Activated CD8-positive, alpha-beta memory T cell treated with anti-CD3 and anti-CD28 coated beads for 24 hours (primary cell): ENCODE measurements at places on chromosomes 3 and 15.

GRCh38 chr3:55434789-55435188, 52.3 kb downstream of the WNT5A start:
- DNase-seq: no peak

DNA sequence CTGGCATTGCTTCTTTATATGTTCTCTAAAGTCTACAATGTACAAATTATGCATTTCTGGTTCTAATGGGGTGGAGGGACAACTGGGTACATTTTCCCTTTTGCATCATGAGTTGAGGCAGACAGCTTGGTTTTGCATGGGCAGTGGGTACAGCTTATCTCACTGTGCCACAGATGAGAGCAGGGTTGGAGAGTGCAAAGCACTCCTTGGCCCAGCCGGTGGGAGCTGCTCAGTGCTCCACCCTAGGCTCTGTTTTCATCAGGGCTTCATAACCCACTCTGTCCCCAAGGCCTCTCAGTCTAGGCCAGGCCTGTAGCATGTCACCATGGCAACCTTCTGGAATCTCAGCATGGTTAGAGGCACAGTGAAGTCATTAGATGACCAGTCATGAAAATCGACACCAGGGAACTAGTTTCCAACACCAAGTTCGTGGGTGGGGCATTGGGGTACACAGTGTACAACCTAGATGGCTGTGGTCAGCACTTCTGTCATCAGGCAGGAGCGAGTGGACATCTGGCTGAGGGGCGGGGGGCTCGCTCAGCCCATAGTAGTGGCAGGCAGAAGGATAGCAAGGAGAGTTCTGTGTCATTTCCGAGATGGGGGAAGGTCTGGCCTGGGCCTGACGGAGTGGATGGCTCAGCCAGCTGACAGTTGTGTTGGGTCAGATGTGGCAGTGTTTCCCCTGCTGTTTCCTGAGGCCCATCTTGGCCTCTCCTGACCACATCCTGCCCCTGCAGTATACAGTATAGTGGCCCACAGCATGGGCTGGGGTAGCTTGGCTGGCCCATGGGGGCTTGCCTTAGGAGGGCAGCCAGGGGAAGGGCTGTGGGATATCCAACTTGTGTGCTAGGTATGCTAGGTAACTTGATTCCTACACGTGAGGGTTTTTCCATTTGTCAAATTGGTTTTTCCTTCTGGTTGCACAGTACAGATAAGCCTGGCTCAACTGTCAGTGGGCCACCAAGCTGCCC, 75.7 kb upstream of the PRR23C start:
- DNase-seq: peak; percentile 33

GRCh38 chr15:59839906-59840305, 150.8 kb upstream of the BNIP2 start:
- no peak for DNase-seq

GRCh38 chr15:79680720-79681119, 216.1 kb downstream of the MTHFS start:
- no peak for DNase-seq

DNA sequence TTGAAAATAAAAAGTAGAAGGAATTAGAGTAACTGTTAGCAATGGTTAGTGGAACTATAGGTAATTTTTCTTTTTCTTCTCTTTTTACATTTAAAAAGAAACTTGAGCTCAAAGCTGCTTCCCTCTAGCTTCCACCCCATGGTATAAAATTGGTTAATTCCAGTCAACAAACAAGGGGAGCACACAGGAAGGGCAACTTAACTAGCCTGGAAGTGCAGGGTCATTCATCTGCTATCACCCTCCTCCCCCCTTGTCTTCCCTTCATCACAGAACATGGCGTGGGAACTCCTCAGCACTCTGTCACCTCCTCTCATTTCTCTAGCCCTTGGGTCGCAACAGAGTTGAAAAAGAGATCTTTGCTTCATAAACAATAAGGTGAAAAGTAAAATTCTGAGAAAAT, 20.0 kb downstream of the MASP1 start:
- DNase-seq: no peak

- no peak for DNase-seq
Measured at GRCh38 chr15:60703207-60703933, 224.4 kb upstream of the ICE2 start.

DNA sequence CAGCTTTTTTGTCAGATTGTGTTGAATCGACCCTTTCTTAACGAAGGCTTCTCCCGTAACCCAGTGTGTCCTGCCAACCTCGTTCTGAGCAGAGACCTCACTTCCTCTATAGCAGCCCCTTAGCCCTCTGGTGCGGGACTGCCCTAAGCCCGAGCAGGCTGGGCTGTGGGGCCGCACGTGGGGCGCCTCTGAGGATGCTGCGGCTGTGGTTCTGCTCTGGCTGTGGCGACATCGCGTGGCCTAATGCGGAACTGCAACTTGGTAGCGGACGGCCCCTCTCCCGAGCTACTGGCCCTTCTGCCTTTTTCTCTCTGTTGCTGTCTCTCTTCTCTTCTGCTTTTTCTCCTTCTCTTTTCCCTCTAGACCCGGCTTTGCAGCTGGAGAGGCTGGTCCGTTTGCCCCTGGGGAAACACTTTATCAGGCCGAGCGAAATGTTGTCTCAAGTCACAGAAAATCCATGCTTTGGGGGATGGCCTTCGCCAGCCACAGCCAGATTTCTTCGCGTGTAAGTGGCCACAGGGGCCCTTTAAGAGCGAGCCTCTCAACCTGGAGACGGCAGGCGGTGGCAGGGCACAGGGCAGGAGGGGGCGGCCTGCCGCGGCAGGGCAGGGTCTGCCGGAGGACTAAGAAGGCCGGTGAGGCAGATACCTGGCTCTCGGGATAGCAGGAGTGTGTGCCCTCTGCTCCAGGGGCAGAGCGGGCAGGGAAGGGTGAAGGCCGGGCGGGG, 19.4 kb upstream of the KIF23 start:
- peak; percentile 98 for DNase-seq

DNA sequence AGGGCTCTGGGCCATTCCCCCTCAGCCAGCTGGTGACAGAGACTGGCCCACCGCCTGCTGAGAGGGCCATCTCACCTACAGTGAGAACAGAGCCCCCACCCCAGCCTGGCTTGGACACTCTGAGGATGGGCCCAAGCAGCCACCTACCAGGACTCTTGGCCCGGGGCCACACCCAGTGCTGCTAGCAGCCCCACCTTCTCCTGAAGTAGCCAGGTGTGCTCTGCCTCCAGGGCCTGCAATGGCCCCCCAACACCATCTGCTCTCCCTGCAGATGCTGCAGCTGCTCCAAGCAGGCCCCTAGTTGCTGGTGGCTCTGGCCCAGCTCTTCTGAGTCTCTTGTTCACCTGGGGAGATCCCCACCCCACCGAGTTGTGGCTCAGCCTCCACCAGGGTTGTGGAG, 6.8 kb upstream of the CLK3 start:
- DNase-seq: no peak

DNA sequence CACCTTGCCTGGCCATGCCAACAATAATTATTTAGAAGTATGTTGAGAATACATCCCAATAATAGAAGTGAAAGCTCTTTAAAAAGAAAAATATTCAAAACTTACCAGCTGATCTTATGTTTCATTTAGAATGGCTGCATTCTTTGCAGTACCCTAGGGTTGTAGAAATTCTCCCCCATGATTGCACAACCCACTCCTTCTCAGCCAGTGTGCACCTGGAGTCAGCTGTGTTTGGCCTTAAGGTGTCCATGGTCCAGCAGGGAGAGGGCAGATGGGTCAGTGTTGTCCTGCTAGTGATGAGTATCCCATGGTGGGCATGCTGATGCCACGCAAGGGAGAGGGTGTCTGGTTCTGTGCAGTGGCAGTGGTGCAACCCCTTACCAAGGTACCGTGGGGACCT, 117.3 kb downstream of the IGF1R start:
- DNase-seq: no peak

GRCh38 chr3:58664611-58665010, 2.0 kb downstream of the FAM3D start:
- DNase-seq: no peak

DNA sequence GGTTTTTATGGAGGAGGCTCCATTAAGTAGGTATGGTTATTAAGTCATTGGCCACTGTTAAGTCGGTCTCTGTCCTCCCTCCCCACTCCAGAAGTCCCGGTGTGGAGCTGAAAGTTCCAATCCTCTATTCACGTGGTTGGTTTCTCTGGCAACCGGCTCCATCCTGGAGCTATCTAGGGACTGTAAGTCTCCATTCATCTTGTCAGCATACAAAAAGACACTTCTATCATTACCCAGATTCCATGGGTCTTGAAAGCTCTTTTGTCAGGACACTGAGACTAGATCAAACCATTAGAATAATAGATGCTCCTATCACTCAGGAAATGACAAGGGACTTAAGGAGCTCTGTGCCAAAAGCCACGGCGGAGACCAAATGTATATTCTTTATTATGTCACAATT, 110.3 kb downstream of the PIK3CB start:
- no peak for DNase-seq

GRCh38 chr3:50347187-50347813, 1.8 kb upstream of the ZMYND10 start:
- DNase-seq: peak; percentile 86

- no peak for DNase-seq
Measured at GRCh38 chr3:124862006-124862405, 25.2 kb downstream of the ITGB5 start.

DNA sequence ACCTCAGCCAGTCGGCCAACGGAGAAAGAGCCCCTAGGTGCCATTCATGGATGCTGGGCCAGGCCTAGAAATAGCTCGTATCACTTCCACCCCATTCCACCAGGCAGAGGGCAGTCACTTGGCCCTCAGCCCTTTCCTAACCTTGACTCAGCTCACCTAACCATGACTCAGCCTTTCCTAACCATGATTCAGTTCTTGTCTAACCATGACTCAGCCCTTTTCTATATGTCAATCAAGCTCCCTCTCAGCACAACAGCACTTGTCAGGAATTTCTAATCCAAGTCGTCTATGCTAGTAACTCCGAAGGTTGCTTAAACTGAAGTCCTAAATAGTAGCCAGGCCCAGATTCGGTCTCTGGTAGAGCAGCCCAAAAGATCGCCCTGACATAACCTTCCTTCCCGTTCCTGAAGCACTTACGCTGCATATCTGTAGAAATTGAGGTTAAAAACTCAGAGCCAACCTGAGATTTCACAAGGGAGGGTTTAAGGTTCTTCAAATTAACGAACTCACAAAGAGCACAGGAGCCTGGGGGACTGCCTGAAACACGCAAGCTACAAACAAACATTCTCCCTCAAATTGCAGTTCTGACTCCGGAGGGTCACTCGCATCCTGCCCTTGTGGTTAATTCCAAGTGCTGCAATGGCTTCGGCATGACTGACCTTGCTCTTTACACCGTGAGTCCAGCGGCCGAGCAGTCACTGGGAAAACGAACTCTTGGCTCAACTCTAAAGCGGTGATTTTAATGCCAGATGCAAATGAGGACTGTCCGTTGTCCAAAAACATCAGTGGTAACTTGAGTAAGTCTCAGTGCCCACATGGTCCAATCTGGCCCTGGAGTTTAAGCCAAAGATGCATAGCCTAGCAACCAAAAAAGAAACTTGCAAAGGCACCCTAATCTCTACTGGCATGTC, 99.9 kb downstream of the ADAMTS17 start:
- DNase-seq: no peak

DNA sequence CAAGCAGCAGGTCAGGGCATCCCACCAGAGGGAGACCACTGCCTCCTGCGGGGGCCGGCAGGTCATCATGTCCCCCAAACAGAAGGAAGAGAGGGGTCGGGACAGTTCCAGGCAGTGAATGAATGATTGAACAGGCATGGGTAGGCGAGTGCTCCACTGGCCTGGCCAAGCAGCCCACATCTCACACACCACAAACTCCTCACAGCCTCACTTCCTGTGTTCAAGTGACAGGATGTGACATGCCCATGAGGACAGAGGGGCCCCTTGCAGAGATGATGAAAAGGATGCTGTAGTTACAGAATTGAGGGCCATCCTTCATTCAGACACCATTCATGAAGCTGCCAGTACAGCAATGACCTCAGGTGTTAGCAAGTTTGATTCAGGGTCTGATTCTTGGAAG, 3.7 kb downstream of the IQSEC1 start:
- DNase-seq: peak; percentile 77

GRCh38 chr3:133850034-133850433, 44.4 kb downstream of the SRPRB start:
- no peak for DNase-seq

- DNase-seq: no peak
Measured at GRCh38 chr3:40465456-40465855, 8.3 kb downstream of the RPL14 start.

GRCh38 chr3:124883766-124884473, 3.2 kb downstream of the ITGB5 start:
- DNase-seq: no peak

DNA sequence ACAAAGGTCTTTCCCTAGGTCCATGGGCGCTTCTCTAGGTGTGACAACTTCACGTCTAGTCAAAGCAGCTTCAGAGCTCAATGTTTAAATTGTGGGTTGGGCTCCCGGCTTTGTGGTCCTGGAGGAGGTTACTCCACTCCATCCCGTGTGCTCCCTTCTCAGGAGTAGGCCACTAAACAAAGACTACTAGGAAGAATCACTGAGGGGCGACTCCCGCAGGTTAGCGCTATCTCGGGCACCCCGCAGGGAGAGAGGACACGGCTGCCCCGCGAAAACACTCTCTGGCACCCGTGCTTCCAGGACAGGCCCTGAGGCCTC, 500 bp downstream of the PARP6 start:
- no peak for DNase-seq

DNA sequence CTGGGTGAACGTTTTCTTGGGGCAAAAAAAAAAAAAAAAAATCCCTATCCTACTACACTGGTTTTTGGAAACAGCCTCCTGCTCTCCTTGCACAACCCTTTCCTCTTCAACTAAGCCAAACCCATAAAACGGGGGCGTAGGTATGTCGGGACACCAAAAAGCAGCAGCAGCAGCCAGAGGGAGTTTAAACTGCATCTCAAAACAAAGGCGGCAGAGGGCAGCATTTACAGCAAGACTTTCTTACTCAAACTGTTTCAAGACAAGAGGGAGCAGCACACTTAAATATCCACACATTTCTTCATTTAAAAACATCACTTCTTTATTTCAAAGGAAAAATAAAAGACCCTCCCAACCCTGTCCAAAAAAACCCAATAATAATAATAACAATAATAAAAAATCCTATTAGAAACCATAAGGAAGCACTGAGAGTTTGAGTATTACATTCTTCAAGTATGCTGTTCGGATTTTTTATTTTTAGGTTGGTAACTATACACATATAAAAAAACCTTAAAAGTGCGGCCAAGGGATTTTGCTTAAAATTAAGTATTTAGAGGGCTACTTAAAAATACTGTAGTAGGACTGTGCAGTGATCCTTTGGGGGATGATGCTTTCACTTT, 43.9 kb upstream of the PLXND1 start:
- DNase-seq: peak; percentile 75

GRCh38 chr3:149376718-149377407, 586 bp downstream of the TM4SF1 start:
- DNase-seq: no peak
